ENCODE measurements at places on chromosomes 3 and 15.
A peak's percentile ranks its signal among the peaks of the same experiment; 100 is the strongest.

DNA sequence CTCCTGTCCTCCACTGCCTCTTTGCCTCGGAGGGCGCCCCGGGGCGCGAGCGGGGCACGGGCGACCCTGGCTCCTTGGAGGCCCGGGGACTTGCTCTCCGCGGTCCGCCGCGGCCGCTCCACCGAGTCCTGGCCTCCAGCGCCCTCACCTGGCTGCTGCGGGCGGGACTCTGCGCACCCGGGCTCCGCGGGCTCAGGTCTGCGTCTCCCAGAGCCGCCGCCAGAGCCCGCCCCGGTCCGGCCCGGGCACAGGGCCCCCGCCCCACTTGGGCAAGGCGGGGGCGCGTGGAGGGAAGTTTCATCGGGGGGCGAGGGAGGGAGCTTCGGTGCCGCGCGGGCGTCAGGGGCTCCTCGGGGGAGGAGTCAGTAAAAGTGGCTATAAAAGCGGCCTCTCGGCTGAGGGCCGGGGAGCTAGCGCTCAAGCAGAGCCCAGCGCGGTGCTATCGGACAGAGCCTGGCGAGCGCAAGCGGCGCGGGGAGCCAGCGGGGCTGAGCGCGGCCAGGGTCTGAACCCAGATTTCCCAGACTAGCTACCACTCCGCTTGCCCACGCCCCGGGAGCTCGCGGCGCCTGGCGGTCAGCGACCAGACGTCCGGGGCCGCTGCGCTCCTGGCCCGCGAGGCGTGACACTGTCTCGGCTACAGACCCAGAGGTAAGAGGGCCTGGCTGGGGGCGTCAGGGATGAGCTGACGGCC is at the start of gene CEMIP:
Gene CEMIP (plus strand): TSS at position 407 of the 694 bp plus-strand sequence. CDS start 94,510 bp downstream, outside the sequence.
- peak; percentile 66 for DNase-seq

- no peak for DNase-seq
Measured at GRCh38 chr15:57079446-57079845, 161.0 kb downstream of the TCF12 start.

DNA sequence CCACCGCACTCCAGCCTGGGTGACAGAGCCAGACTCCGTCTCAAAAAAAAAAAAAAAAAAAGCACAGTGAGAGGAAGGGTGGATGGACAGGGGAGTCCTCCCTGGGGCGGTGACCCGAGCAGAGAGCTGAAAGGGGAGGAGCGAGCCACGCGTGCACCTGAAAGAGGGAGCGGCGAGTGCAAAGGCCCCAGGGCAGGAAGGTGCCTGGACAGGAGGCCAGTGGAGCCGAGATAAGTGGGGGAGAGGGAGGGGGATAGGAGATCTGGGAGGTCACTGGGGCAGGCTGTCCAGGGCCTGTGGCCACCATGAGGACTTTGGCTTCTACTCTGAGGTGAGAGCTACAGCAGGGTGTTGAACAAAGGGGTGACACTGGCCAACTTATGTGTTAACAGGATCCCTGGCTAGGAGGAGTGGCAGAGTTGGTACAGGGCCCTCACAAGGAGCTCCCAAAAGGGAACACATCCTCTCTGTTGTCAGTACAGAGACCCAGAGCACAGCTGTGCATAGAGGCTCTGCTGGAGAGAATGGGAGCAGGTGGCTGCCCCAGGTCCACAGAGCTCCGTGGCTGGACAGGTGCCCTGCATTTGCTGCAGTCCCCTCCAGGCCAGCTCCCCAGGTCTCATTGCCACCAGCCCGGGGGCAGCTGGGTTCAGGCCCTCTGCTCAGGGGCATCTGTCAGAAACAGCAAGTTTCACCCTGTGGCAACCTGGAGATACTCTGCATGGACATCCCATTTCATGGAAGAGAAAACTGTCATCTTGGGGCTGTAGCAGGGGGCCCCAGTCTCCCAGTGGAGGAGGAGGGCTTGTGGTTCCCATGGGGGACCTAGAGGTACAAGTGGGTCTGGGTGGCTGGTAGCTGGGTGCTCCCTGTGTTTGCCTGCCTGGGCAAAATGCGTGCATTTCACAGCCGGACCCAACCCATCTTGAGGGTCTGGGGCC is 28.5 kb downstream of the FBLN2 start:
- no peak for DNase-seq

- no peak for DNase-seq
Measured at GRCh38 chr3:190165253-190165652, 44.6 kb upstream of the P3H2 start.

- DNase-seq: no peak
Measured at GRCh38 chr3:177929310-177929709, 606.9 kb upstream of the KCNMB2 start.
